ENCODE measurements at places on chromosomes 16 and 17. TPM values are rescaled to one million over a fixed set of nuclear protein-coding genes. Genes with fewer than 3 reads are reported as not detected.
A peak's percentile ranks its signal among the peaks of the same experiment; 100 is the strongest.

- DNase-seq = no peak
These were observed 28.7 kb downstream of the LITAFD start for GRCh38 chr16:8910811-8911210.

- no peak for DNase-seq
These were observed 213.4 kb downstream of the CYB561 start for GRCh38 chr17:63232565-63233310.

DNA sequence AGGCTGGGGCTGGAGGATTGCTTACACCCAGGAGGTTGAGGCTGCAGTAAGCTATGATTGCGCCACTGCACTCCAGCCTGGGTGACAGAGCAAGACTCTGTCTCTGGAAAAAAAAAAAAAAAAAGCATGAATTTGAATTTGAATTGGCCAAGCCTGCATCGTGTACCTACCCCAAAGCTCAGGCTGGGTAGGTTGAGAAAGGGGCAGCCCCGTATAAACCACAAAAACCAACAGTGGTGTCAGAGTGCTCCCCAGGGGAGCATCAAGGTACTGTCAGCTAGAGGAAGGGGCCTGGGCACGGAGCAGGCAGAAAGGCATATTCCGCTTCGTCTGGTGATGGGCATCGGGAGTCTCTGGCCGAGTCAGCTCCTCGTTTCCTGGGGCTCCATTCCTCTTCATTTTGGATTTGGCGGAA lies 40.9 kb downstream of the RAP1GAP2 start:
- no peak for DNase-seq

DNA sequence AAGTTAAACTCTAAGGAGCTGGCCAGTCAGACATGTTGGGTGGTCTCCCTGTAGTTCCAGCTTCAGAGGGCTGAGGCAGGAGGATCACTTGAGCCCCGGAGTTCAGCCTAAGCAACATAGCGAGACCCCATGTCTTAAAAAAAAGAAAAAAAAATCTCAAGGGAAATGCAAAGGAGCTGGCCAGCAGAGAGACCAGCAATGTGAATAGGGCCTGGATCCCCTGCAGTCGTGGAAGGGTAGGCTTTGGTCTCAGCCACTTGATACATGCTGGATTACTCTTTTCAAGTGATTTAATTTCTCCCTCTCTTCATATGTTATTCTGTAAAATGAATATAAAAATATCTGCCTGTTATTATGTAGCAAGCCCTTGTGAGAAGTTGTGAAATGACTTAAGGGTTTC lies 207.7 kb downstream of the SPECC1 start:
- DNase-seq = no peak

GRCh38 chr16:86593913-86594620 lies 15.7 kb downstream of the FOXL1 start:
- DNase-seq = no peak

CCL2 gene
- total RNA-seq = 102 TPM

RPL13 gene
- 3,128 TPM for total RNA-seq

KRTAP2-2 gene
- total RNA-seq = not detected

- DNase-seq = no peak
These were observed 35.5 kb upstream of the TMEM92 start for GRCh38 chr17:50238601-50239280.

DNA sequence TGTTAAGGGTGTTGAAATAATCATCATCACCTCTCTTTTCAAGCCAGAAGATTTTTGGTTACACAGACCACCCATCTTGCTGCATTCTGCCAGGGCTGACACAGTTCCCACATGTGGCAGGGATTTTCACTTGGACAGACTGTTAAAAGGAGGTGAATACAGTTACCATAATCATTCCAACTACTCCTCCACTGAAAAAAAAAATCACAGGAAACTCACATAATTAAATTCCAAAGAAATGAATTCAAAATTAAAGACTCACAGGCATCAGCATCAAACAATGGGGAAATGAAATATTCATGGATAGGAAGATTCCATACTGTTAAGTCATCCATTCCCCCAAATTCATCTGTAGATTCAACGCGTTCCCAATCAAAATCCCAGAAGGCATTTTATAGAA lies 209.4 kb downstream of the MRTFB start:
- DNase-seq = no peak

- DNase-seq = no peak
These were observed 54.2 kb downstream of the BEAN1 start for GRCh38 chr16:66481081-66481942.

MC1R gene
- total RNA-seq = 1.0 TPM

GRCh38 chr17:37025847-37026530 lies 77.2 kb downstream of the AATF start:
- no peak for DNase-seq

GRCh38 chr17:20993863-20994778 lies 48.7 kb downstream of the USP22 start:
- DNase-seq = no peak

- no peak for DNase-seq
These were observed 277.7 kb downstream of the HS3ST3A1 start for GRCh38 chr17:13323990-13324389.

GRCh38 chr16:69186642-69187445 lies at the start of gene SNTB2:
Gene SNTB2, plus strand, starts transcription at chr16:69187164. Its CDS starts 3 bp downstream, at chr16:69187167.
- DNase-seq = peak; percentile 87

DNA sequence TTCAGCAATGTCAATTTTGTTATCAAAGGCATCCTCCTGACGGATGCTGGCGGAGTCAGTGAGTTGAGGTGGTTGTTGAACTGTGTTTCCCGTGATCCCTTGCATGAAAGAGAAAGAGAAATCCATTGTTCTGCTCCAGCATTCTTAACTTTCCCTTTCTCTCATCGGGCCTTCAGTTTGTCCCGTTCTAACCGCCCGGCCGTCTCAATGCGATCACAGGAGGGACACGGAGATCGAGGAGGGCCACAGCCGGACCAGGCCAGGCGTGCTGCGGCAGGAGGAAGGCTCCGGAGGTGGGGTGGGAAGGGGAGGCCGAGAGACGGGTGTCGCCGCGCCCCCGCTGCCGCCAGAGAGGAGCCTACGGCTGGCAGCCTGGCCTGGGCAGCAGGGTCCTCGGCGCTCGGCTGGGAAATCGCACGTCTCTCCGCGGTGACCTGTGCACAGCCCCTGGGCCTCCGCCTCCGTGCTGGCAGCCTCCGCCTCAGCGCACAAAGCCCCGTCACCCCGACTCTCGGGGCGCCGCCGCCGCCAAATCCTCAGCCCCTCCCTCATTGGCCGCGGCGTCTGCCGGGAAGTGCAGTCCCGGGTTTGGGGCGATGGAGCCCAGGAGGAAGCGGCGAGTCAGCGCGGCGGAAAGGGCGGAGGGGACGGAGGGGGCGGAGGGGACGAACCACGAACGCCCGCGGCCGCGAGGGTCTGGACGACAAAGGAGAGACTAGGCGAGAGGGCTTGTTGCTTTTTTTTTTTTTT lies 38.1 kb downstream of the SOST start:
- peak; percentile 61 for DNase-seq

DNA sequence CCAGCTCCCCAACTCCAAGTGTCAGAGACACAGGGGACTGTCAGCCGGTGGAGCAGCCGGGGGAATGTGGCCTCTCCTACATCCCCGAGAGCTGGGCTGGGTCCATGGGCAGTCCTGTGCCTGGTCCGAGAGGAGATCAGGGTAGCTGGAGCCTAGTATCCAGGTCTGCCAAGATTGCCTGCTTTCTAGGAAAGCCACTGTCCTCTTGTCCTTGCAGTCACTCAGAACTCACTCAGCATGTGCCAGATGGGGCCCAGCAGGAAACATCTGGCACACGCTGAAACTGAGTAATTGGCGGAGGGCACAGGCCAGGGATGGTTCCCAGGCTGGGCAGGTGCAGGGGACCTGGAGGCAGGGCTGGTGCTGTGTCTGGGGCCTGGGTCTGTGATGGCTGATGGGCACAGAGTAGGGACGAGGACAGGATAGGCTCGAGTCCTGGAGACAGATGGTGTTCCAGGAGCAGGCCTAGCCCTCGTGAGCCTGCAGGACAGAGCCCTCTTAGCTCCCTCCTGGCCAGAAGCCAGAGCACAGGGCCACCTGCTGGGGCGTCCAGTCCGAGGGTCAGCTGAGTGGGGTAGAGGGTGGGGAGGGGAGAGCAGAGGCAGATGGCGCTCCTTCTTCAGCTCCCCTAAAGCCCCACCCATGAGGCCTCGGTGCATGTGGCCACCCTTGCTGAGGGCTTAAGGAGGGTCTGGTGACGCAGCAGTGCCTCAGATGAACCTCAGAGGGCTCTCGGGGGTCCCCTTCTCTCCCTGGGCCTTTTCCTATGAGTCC lies 31.1 kb downstream of the ADCY7 start:
- DNase-seq = peak; percentile 27

COTL1 gene
- total RNA-seq = 176 TPM

GRCh38 chr16:54425068-54425467 lies 138.5 kb upstream of the IRX3 start:
- no peak for DNase-seq

DNA sequence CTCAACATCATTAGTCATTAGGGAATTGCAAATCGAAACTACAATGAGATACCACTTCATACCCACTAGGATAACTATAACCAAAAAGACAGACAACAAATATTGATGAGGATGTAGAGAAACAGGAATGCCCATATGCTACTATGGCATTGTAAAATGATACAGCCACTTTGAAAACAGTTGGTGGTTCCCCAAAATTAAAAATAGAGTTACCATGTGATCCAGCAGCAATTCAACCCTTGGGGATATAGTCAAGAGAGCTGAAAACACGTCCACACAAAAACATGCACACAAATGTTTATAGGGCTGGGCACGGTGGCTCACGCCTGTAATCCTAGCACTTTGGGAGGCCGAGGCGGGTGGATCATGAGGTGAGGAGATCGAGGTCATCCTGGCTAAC lies 10.0 kb upstream of the PECAM1 start:
- DNase-seq = no peak

- DNase-seq = no peak
These were observed 29.3 kb downstream of the MARF1 start for GRCh38 chr16:15613676-15614075.

- no peak for DNase-seq
These were observed 5.2 kb upstream of the DLX4 start for GRCh38 chr17:49963626-49964302.

- DNase-seq = no peak
These were observed 216.5 kb downstream of the CPPED1 start for GRCh38 chr16:12587170-12587569.

GRCh38 chr16:68499006-68499405 lies 40.1 kb upstream of the ZFP90 start:
- DNase-seq = no peak

DNA sequence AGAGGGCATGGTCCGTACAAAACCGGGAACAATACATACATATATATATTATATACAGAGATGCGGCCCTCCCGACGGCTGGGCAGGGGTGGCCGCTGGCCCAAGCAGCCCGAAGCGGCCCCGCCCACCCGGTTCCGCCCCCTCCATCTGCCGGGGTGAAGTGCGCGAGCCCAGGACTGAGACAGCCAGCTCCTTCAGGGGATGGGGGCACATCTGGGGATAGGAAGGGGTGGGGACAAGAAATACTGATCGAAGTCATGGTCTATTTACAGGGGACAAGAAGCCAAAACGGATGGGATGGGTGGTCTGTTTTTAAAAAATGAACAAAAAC lies 3.8 kb upstream of the SAMD14 start:
- DNase-seq = no peak

DNA sequence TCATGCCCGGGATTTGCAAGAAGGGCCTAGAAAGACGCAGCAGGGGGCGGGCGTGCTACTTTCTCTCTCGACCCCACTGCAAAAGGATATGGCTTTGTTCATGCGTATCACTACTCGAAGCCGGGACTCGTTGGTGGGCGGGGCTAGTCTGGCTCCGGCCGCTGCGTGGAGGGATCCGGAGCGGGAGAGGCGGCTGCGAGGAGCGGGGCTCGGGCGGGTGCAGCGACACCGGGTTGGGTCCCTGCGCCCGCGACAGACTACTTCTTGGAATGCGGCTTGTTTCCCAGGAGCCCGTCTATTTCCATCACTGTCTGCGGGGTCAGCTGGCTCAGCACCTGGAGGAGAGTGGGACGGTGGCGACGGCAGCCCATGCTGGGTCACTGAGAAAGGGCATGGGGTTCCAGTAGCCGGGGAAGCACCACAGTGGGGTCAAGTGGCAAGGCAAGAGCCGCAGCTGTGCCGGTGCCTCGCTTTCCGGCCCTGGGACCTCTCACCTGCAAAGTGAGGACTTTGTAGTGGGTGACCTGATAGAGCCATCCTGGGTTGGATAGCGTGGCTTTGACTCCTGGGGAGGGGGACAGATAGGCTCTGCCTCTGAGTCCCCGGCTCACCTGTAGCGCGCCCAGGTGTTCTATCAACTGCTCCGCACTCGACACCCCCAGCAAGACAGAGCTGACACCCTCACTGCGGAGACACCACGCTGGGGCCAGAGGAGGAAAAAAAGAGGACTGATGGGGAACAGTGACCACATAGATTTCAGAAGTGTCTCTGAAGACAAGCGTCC lies 6.6 kb downstream of the KCNAB3 start:
- peak; percentile 67 for DNase-seq

GRCh38 chr17:47964856-47965255 lies 6.1 kb upstream of the CDK5RAP3 start:
- DNase-seq = no peak

DNA sequence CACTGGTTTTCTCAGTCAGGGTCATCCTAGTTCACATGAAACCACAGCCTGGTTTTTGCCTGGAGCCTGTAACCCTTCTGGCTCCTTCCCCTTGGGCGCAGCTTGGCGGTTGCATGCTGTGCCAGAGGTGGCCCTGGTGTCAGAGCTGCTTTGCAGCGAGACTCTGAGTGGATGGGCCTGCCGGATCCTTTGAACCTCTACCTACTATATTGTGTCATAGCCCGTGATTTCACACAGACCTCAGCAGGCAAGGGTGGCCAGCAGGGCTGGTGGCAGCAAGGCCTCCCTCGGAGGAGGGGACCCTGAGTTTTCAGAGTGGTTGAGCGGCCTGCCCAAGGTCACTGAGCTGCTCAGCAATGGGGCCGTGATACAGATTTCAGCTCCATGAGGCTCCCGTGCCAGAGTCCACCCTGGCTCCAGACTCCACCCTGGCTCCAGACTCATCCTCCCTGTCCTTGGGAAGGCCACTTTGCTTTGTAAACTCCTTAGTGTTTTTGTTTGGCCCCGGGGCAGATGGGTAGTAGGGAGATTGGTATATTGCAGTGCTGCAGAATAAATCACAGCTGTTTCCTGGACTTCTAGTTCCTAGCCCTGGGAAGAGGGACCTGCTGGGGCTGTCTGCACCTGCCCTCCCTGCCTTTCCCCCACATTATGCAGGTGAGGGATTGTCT lies 9.7 kb downstream of the MPRIP start:
- no peak for DNase-seq

NMT1 gene
- total RNA-seq = 82.6 TPM

RGS9 gene
- 1.3 TPM for total RNA-seq

GRCh38 chr17:19248151-19248927 lies 11.2 kb downstream of the EPN2 start:
- DNase-seq = no peak

DNA sequence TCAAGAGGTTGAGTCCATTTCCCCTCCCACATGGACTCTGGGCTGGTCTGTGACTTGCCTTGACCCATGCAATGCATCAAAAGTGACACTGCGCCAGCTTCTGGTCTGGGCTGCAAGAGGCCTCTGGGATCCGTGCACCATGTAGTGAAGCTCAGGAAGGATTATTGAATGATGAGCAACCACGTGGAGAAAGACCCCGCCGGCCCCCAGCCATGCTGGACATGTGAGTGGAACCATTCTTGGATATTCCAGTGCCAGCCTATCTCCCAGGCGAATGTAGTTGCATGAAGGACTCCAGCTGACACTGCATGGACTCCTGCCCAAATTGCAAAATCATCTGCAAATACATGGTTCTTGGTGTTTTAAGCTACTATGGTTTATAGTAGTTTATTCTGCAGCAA lies 7.6 kb upstream of the ALOX15B start:
- no peak for DNase-seq
